ENCODE measurements at places on chromosomes 2 and 18.

- no peak for DNase-seq
Observed at GRCh38 chr18:52822160-52822559, 482.2 kb downstream of the DCC start.

GRCh38 chr2:85619617-85620016, 3.6 kb downstream of the USP39 start:
- no peak for DNase-seq

GRCh38 chr2:45279356-45279755, 270.1 kb upstream of the SIX2 start:
- no peak for DNase-seq

DNA sequence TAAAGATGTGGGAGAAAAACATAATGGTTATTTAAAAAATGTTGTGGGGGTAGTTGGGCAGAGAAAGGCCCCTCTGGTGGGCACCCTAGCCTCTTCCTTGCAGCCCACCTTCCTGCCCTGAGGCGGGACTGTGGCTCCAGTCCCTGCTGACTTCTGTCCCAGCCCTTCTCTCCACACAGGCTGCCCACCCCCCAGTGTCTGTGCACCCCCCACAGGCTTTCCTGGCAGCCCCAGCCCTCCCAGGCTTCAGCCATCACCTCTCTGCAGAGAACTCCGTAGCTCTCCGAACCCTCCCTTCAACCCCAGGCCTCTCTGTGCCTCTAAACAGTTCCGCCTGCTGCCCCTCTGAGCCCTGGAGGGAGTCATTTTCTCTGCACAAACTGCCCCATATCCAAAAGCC, 75.4 kb downstream of the DYSF start:
- no peak for DNase-seq

DNA sequence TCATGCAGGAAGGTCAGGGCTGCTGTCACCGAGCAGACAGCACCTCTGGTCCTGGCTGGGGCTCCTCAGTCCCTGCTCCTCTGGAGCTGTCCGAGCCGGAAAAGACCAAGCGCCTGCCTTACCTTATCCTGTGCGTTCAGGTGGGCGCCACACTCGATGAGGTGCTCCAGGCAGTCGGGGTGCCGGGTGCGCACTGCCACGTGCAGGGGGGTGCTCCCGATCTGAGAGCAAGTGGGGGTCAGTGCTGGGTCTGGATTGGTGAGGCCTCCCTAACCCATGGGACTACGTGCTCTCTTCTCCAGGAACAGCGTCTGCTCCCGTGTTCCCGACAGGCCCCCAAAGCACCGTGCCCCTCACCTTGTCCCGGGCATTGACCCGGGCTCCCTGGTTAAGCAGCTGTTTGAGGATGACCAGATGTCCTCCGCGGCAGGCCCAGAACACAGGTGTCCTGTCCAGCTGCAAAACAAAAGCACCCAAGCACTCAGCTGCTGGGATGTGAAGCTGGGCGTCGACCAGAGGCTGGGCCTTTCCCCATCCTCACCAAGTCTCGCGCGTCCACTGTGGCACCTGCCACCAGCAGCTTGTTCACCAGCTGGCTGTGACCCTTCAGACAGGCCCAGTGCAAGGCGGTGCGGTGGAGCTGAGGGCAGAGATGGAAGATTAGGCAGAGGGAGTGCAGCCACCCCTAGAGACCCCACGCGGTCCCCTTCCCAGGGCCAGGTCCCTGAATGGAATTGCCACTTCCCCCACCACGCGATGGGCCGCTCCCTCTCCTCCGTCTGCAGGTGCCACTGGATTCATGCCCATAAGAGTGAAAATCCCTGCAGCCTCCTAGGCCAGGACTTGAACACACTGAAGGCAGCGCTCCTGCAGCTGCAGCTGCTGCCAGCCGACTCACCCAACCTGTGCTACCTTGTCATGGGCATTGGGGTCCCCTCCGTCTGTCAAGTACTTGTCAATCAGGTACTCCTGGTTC, 3.7 kb downstream of the ANKRD23 start:
- no peak for DNase-seq

- DNase-seq: no peak
Observed at GRCh38 chr2:34340307-34340706, 741.2 kb upstream of the FAM98A start.

DNA sequence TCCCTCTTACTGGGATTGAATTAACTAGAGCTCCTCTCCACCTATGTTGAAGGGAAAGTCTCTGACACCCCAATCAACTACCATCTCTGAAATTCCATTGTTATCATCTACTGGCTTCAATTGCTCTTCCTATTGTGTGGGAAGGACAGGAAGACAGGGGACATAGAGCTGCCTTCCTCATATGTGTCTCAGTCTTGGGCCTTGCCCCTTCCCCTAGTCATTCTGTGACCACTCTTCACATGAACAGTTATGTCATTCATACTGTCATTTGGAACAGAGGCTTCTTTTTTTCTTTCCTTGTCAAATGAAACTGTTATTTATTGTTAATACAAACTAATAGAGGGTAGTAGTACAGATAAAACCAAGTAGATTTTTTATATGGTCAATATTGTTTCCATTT, 69.6 kb upstream of the EMILIN2 start:
- no peak for DNase-seq

DNA sequence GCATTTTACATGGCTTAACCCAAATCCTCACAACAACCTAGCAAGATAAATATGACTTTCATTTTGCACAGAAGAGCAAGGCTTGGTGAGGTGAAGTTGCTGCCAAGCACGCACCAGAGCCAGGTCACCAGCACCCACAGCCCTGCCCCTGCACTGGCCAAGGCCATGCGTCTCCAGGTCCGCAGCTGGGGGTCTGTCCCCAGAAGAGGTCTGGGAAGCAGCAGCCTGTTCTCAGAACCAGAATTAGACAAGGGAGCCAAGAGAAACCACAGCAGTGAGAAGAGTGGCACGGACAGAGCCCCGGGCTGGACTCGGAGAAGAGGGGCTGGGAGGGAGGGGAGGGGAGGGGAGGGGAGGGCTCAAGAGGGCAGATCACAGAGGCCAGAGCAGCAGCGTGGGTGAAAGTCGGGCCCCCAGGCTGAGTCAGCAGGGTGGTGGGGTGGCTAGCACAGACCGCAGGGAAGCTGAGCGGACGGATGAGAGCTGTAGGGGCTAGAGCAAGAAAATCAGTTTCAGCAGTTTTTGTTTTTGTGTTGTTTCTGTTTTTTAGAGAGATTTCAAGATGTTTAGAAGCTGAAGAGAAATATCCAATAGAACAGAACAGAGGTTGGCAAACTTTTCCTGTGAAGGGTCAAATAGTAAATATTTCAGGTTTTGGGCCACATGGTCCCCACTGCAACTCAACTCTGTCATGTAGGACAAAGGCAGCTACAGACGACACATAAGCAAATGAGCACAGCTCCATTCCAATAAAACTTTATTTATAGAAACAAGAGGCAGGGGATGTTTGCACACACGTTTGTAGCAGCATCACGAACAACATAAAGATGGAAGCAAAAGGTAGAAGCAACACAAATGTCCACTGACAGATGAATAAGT, 7.4 kb upstream of the MTERF4 start:
- no peak for DNase-seq

GRCh38 chr18:23885750-23886149, 128.8 kb upstream of the TTC39C start:
- no peak for DNase-seq

GRCh38 chr2:74441690-74442482, at the start of gene RTKN:
Gene RTKN, minus strand, starts transcription at chr2:74441937. Its CDS starts 121 bp downstream, at chr2:74441816.
- DNase-seq: no peak

- DNase-seq: no peak
Observed at GRCh38 chr2:5175231-5175630, 517.0 kb upstream of the SOX11 start.

DNA sequence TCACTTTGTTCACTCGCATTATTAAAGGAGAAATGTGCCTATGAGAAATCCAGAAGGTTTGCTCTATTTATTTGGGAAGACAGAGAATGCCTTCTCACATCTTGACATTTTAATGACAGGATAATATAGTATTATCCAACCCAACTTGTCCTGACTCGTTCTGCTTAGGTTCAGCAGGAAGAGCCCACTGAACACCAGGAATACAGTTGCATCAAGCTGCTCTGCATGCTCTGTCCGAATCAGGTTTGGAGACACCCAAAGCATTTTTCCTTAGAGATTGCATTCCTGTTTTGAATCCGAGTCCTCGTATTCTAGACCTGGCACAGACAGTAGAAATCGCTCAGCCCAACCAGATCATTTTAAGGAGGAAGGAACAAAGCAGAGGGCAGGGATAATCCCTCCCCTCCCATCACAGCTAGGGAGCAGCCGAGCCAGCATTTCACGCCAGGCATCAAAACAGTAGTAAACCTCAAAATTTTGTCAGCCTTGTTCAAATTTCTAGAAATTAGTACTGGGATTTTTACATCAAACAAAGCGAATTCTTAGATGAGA, 837.4 kb upstream of the ID2 start:
- DNase-seq: no peak

DNA sequence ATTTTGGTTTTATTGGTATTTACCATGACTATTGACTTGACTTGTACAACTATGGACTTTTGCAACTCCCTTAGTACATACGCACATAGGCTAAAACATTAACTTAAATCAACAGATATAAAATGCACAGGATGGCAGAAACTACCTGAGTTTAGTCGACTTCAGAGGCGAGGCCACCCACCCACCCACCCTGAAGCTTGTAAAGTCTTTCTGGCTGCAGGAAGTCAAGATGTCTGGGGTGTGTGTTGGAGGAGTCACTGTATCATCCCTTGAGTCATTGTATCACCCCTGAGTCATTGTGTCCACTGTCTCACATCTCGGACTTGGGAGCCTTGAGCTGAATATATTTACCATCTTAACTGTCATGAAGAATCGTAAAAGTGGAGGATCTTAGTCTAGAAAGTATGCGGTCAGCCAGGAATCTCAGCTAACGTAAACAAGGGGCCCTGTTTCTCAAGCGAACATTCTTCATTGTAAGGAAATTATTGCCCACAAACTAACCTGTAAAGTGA, 140.0 kb upstream of the ST6GAL2 start:
- DNase-seq: peak; percentile 33

- no peak for DNase-seq
Observed at GRCh38 chr18:12377556-12378197, 650 bp upstream of the AFG3L2 start.

GRCh38 chr18:44909191-44909719, 228.6 kb downstream of the SETBP1 start:
- DNase-seq: peak; percentile 20

DNA sequence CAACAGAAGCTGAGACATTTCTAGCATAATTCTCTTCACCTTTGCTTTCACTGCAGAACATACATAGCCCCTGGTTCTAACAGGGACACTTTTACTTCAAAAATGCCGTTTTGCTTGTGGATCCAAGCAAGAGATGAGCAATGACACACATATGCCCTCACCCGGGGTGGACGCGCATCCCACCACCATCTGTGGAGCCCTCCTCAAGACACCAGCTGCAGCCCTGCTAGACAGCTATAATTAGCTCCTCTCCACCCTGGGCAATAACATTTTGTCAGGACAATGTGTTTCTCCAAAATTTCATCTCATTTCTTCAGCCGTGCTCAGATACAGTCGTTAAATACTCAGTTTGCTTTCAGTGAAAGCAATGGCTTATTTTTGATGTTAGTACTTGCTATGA, 368.7 kb upstream of the RAB6C start:
- no peak for DNase-seq

GRCh38 chr2:228329282-228329681, 147.8 kb upstream of the SPHKAP start:
- DNase-seq: no peak

DNA sequence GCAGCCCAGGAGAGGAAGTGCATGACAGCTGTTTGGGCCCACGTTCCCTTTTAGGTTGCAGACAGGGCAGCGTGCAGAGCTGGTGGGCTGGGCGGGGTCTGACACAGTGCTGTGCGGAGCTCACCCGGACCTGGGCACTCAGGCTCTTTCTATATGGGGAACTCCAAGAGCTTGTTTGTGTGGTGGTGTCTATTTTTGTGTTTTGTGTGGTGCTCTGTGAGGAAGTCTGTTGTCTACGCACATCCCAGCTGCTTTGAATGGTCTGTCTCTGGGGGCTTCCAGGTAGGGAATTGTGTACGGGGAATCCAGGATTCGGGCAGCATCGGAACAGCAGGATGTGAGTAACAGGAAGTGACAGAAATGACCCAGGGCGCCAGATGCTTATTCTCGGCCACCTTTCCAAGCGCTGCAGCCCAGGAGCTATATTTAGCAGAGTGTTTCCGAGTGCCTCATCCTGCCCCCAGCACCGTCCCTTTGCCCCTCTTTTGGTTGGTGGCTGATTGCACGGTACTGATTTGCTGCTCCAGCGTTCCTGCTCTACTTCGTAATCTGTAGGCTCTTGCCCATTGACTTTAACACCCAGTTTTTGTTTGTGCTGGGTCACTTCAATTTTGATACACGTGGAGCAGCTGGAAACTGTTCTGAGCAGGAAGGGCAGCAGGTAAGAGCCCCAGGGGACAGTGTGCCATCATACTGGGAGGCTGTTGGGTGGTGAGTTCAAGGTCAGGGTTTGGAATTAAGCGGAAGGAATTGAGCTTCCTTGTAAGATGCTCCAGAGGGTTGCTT, 64.7 kb downstream of the DGKD start:
- DNase-seq: no peak

DNA sequence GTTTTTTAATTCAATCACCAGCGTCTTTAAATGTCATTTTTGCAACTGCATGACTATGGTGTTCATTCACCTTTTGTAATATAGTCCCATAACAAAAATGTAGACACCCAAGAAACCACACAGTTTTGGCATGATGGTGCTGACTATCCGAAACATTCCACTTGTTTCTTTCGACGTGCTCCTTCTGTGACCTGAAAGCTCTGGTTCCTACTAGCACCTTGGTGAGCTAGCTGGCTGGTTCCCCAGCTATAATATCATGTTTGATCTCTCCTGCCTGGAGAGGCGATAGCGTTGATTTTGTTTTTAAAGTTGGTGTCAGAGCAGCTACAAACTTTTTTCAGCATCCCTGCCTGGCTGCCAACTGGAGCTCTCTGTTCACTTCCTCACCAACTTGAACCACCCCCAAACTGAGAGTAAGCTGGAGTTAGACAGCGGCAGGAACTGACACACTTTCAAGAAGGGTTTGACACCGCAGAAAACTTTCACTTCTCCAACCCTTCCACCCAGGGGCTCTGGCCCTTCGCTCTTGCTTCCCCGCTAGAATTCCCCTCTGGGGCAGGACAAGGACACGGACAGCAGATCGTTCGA, 1.1 kb downstream of the ATAD2B start:
- no peak for DNase-seq

- DNase-seq: no peak
Observed at GRCh38 chr2:221914334-221914880, 342.3 kb upstream of the EPHA4 start.

GRCh38 chr2:15306706-15307105, 254.4 kb downstream of the NBAS start:
- DNase-seq: no peak

- DNase-seq: peak; percentile 72
Observed at GRCh38 chr2:160308915-160309314, 108.8 kb upstream of the ITGB6 start.
